ENCODE measurements at places on chromosomes 5 and 9. TPM values are rescaled to one million over a fixed set of nuclear protein-coding genes. Genes with fewer than 3 reads are reported as not detected.

DNA sequence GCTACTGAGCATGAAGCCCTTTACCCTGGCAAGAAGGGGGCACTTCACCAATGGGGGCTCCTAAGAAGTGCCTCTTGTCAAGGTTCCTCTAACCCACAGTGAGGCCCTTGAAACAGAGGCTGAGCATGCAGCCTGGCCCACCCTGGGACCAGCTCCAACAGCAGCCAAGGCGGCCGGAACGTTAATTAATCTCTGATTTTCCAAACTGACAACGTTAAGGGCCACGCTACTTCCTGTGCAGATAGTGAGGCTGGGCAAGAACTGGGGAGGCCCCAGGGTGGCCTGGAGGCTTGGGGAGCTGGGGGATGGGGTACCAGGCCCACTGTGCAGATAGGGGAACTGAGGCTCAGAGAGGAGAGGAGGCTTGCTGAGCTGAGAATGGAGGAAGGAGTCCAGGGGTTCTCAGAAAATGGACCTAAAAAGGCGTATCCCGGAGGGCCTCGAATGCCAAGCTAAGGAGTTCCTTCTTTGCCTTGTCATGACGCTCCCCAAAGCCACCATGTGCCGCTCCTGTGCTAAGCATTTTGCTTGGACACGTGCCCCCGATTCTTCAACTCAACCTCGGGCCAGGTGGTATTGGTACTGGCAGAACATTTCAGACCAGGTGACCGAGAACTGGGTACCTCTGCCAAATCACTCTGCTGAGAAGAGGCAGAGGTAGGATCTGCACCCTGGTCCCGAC is 72.0 kb upstream of the STXBP1 start:
- DNase-seq, result peak; percentile 81

- no peak for DNase-seq
Observed at GRCh38 chr5:55141945-55142690, 17.9 kb upstream of the GPX8 start.

DNA sequence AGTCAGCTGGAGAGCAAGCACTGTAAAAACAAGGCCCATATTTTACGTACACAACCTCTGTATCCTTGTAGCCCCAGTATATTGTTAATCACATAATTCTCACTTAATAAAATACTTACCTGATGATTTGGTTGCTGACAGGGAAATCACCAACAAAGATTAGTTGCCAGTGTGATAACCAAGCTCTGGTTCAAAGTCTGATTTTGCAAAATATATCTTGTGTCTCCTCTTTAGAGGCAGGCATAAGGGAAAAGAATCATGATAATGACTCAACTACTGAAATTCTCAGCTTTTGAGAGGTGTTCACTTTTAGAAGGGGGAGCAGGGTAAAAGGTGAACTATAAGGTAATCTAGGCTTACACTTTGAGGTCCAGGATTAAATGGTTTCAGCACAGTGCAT is 351.1 kb upstream of the CD180 start:
- no peak for DNase-seq

GRCh38 chr9:124238546-124239140 is 19.1 kb upstream of the NEK6 start:
- DNase-seq, result no peak

DNA sequence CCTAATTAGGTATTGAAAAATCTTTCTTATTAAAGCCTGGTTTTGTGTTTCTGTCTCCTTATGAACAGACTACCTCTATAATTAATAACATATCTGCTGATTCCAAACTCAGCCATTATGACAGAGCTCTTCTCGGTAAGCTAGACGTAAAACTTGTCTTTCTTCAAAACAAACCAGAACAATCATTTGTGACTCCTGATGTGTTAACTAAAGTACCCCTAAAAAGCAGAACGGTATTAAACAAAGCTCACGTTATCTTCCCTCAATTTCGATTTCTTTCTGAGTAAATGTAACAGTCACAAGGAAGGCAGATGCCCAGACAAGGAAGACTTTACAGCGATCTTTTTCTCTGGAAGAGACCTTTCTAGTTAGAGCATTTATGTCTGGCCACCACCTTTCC is 1.8 kb downstream of the SEMA5A start:
- DNase-seq, result no peak

DNA sequence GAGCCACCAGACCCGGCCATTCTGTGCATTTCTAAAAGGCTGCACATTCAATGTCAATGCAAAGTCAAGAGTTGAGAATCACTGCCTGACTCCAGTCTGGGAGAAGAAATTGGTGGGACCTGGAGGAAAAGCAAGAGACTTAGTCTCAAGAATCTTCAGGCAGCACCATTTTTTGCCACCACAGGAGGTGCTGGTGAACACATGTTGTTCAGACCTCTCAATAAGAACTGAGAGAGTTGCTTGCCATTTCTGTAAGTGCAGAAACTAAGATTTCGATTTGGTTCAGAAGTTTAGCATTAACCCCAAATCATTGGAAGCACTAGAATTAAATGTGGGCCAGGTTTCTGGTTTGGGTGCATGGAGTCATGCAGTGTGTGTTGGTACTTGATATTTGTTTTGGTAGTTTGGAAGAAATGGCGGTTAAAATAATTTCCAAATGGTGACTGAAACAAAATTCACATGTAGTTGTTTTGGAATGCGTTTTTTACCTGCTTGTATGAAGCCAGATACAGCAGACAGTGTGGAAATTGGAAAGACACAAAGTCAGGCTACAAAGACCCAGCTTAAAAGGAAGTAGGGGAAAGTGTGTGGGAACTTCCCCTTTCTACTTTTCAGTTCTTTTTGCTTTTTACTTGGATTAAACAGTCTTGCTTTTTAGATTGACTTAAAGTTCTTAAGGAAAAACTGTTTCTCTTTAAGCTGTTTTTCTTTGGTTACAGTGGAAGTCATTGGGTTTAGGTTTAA is 20.4 kb downstream of the PDE8B start:
- no peak for DNase-seq

GRCh38 chr5:71475788-71476384 is 20.4 kb downstream of the BDP1 start:
- peak; percentile 34 for DNase-seq

GRCh38 chr5:134118212-134118835 is 3.8 kb downstream of the TCF7 start:
- no peak for DNase-seq

DNA sequence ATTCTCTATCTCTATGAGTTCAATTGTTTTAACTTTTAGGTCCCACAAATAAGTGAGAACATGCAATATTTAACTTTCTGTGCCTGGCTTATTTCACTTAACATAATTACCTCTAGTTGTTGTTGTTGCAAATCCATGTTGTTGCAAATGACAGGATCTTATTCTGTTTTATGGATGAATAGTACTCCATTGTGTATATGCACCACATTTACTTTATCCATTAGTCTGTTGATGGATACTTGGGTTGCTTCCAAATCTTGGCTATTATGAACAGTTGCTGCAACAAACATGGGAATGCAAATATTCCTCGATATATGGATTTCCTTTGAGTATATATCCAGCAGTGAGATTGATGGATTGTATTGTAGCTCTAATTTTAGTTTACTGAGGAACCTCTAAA is 36.3 kb downstream of the MEGF9 start:
- no peak for DNase-seq

GRCh38 chr5:94849324-94849723 is 230.9 kb downstream of the SLF1 start:
- DNase-seq, result peak; percentile 35

DNA sequence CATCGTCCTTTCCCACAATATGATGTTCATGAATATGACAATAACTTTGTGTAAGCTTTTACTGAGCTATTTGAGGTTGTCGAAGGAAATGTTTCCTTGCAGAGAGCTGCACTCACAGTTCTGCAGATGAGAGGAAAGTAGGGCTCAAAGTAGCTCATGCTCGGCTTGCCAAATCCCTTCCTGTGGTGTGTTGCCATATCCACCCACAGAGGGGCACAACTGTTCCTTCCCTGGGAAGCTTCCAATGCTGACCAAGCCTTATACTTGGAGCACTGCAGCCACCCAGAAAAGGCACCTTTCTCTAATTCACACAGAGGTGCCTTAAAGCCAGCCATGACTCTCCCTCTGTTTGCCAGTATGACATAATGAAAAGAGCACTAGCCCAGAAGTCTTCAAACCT is 390.3 kb downstream of the CAAP1 start:
- DNase-seq, result peak; percentile 1

- no peak for DNase-seq
Observed at GRCh38 chr5:90131383-90132133, 278.0 kb downstream of the CETN3 start.

- peak; percentile 10 for DNase-seq
Observed at GRCh38 chr9:37675661-37676060, 24.9 kb downstream of the FRMPD1 start.

GRCh38 chr9:36140086-36141084 is 3.9 kb downstream of the GLIPR2 start:
- DNase-seq, result no peak

- no peak for DNase-seq
Observed at GRCh38 chr9:100426189-100426529, 784 bp upstream of the MSANTD3 start.

- no peak for DNase-seq
Observed at GRCh38 chr5:36593867-36594266, 12.5 kb upstream of the SLC1A3 start.

- DNase-seq, result peak; percentile 8
Observed at GRCh38 chr5:72451741-72452505, 55.3 kb downstream of the ZNF366 start.

DNA sequence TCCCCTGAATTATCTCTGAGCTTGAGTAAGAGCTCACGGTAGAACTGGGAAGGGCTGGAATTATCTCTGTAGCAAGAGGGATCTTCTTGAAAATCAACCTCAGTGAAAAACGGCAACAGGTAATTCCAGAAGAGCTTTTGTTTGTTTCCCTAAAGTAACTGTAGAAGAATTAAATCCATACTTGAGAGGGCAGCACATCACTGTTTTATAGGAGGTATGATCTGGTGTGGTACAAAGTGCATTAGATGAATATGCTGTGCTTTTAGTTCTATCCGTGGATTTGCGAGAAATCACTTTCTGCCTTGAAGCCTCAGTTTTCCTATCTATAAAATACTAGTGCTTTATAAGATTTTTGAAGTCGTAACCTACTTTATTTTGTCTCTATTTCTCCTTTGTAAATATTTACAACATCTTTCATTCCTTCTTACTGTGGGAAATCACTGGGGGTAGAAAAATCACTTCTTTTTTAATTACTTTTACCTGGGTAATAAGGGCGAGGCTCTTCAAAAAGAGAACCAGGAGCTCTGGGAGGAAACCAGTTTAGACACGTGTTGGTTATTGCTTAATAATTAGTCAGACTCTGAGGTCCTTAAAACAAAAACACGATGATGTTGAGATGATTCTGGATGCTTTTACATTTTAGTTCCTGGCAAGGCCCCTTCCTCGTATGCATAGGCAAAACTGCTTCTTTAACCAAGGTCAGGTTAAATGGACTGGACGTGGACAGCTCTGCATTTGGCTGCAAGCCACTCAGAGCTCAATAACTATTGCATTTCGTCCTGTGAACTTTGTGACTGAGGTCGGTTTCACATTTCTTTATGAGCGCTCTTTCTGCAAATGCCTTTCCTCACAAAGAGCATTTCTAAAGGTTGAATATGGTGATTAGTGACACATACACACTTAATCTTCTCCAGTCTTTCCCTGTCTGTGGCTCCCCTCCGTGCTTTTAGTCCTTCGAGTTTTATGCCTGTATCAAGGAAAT is 376.1 kb downstream of the BRINP1 start:
- peak; percentile 39 for DNase-seq

GRCh38 chr5:56995596-56995995 is 43.7 kb upstream of the MIER3 start:
- DNase-seq, result no peak

DNA sequence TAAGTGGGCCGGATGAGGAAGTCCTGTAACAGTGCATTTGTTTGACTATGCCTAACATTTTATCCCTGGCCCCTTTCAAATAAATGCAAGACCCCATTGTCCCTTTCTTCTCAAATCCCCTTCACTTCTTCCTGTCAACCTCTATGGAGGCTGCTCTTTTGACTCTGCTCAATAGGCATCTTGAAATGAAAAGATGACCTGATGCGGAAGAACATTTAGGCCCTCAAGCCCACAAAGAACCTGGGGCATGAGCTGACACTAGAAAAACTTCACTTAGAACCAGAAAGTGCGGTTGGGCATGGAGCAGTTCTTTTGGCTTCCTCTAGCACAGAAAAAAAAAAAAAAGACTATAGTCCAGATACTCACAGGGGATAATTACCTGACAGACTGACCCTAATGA is 1434.7 kb upstream of the WWC1 start:
- DNase-seq, result no peak

- peak; percentile 18 for DNase-seq
Observed at GRCh38 chr5:154868702-154869101, 10.3 kb downstream of the CNOT8 start.

- no peak for DNase-seq
Observed at GRCh38 chr5:5437227-5438172, 15.0 kb downstream of the ICE1 start.

DNA sequence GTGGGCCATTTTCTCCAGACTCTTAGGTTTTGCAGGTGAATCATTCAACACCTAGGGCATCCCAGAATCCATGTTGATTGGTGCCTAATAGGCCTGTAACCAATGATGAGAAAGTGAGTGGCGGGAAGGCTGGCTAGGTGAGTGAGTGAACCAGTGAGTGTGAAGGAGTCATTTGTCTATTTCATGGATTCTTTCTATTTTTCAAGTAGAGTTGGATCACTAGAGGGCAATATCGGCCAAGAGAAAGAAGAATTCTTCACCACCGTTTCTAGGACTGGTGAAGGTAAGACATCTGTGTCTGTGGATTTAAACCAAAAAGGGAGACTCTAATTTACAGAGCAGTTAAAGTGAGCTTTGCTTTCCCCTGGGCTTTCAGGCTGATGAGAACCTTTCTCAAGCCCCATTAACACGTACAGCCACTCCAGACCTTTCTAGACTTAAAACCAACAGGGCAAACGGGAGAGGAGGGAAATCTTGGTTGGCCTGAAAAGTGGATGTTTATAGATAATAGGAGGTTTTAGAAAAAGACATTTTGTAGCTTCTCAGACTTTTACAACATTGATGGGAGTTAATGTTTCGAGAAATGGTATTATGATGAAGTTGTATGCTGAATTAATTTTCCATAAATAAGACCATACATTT is 114.3 kb upstream of the IL12B start:
- DNase-seq, result peak; percentile 76

- no peak for DNase-seq
Observed at GRCh38 chr9:131982671-131983239, 96.9 kb downstream of the MED27 start.

DNA sequence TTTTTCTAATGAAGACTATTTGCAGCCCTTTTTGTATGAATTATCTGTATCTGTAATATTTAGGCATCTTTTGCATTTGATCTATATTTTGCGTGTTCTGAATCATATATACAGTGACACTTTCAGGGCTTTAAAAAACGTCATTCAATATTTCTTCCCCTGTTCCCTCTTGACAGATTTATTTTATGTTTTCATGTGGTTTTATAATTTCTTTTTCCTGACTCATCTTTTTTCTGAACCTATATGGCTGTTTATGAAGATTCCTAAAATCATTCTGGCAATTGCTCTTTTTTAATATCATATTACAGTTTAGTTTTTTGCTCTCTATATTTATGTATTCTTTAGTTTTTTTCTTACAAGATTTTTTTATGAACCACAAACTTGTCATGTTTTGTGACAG is 67.6 kb downstream of the SMARCA2 start:
- no peak for DNase-seq

Gene FBP2
- 0.14 TPM for total RNA-seq

Gene EFNA5
- 0.98 TPM for total RNA-seq

Gene IL7R
- not detected for total RNA-seq

Gene SH3TC2
- total RNA-seq, result not detected

Gene MYOT
- total RNA-seq, result not detected

Gene EDIL3
- not detected for total RNA-seq

Gene PCDHA9
- total RNA-seq, result not detected

Gene KLF9
- total RNA-seq, result 12.3 TPM

Gene BTNL8
- not detected for total RNA-seq

Gene NEURL1B
- total RNA-seq, result 0.75 TPM

Gene ZFP37
- total RNA-seq, result 5.4 TPM

Gene NMUR2
- not detected for total RNA-seq

Gene PHF24
- total RNA-seq, result not detected

Gene IL5
- total RNA-seq, result not detected

Data from G401 (cell line).